ENCODE measurements at places on chromosomes 3 and 15.

- DNase-seq: peak; percentile 39
Measured at GRCh38 chr3:99645277-99646106, 7.1 kb downstream of the COL8A1 start.

GRCh38 chr3:72065872-72066641, 281.1 kb upstream of the PROK2 start:
- no peak for DNase-seq

DNA sequence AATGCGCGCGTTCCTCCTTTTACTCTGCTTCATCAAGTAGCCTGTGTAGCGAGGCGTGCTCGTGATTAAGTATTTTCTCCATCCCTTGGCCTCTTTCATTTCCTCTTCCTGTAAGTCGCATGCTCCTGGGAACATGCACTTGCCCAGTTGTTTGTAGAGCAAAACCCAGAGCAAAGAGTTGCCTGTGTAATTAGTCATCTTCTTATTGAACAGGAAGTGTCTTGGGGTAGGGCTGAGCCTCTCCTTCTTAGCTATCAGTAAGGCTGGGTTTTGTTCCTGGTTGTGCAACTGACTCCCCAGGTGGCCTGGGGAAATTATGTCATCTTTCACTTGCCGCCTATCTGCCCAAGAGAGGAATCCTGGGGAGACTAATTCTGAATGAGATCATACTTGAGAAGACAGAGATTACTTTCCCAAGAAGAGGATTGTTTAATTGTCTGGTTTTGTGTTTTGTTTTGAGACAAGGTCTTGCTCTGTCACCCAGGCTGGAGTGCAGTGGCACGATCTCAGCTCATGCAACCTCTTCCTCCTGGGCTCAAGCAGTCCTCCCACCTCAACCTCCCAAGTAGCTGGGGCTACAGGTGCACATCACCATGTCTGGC, 14.9 kb downstream of the LIPH start:
- peak; percentile 72 for DNase-seq

DNA sequence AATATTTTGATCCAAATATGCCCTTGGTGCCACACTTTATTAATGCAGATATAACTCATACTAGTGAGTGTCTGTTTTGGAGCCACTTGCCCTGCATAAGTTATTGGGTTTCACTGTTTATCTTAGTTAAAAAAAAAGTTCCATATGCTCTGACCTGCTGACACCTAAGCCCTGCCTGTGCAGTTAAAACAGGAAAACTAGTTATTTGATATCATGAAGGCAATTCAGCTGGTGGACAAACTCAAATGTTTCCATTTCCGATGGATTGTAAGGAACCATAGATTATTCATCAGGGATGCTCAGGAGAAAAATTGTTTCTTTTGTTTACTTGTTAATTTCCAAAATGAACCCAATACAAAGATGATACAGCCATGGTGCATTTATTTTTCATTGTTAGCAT, 68.3 kb downstream of the NR2F2 start:
- no peak for DNase-seq

GRCh38 chr3:193078996-193079753, 161.5 kb upstream of the MB21D2 start:
- no peak for DNase-seq

GRCh38 chr3:145716519-145716918, 444.5 kb downstream of the PLOD2 start:
- DNase-seq: peak; percentile 11

- no peak for DNase-seq
Measured at GRCh38 chr15:85741021-85741421, 53.7 kb downstream of the KLHL25 start.

DNA sequence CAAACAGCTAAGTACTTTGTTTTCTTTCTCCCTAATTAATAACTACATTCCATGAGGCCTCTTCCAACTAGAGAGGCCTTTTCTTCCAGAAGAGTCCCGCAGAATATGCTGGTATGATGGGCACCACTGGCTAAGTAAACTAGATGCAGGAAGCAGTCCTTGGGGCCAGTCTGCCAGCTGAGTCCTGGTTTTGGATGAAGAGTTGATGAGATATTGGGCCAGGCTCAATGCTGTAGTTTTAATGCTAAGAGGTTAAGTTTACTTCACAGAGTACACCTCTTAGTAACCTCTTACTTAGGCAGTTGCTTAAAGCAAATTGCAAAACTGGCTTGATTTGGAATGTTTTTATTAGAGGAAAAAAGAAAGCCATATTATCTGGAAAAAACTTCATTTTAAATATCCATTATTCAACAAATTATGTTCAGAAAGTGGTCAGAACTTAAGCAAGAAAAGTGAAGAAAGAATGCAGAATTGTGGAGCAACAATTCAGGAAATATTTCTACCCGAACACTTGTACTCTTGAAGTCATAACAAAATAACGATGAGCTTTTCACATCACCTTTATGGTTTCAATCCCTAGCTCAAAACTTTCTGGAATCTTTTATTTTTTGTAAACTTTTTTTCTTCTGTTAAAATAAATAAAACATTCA, 178.4 kb upstream of the CDIN1 start:
- no peak for DNase-seq

DNA sequence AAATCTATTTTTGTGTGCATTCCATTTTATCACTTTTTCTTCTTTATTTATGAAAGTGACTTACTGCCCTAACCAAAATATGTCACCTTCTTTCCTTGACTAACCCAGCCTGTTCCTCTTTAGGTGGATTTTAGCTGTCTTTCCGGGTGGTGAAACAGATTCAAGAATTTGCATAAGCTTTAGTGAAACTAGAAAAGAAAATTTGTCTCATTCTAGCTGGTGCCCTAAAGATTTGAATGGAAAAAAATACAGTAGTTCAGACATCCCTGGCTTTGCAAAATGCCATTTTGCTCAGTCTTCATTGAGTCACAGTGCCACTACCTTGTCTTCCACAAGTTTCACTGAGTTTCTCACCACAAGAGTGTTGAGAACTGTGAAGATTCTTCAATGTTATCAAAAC, 28.2 kb upstream of the CCDC50 start:
- DNase-seq: no peak

DNA sequence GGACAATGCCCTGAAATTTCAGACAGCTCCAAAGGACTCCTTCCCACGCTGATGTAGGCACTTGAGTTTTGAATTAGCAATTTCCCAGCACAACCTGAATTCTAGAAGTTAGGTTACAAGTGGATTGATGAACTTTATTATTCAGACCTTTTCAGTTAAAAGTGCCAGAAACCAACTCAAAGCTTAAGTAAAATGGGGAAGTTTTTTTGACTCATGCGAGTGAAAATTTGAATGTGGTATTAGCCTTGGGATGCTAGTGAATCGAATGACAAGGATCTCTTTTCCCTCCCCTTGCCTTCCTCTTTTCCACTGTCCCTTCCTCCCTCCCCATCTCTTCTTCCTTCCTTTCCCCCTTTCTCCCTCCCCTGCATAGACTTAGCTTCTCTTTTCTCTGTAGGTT, 295.1 kb upstream of the PROK2 start:
- DNase-seq: no peak

DNA sequence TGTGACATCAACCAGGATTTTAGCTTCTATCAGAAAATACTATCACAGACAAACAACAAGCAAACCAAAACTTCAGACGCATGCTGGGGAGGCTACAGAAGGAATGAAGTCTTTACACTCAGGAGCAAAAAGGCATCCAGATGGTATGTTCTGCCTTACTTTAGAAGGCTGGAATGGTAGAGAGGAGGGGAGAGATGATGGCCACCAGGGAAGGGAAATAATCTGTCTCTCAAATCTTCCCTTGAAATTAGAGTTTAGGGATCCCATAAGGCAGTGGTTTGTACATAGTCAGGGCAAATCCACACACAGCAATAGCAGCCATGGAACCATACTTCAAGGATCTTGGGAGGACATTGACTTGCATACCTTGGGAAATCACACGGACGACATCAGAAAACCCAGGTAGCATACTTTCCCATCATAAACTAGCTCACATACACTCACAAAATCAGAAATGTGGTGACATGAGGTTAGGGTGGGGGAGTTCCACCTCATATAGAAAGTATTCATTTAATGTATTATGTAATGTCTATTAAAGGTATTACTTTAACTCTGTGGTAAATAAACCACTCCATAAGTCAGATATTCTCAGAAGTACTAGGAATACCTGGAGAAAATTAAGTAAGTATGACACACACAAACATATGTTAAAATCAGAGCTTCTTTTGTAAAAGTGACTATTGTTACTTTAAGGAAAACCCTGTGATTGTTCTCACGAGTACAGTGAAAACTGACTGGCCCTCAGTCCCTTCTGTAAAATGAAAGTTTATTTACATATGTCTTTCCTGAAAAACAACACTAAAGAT, 9.4 kb downstream of the BTLA start:
- no peak for DNase-seq

DNA sequence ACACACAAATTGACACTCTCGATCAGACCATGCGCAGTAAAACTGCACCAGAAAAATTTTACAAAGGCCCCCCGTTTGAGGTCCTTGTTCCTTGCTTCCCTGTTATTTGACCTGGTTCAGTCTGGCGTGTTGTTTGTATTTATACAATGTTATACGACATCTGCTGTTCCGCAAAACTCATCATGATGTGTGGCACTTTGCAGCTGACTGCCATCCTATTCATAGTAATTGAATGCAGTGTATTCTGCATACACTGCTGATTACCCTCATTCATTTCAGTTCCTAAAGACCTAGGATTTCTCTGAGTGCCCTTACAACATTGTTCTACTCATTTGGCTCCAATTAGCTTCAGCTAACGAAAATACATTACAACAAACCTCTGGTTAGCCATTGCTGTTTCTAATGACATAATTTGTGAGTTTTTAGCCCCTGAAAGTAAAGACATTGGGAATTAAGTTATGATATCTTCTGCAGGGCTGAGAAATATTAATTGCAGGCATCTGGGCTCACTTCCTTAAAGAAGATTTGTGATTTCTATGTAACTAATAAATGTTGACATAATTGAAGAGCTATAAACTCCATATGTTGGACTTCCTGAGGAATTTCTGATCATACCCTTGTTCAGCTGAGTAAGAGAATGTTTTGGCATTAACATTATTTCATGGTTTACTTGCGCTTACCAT, 75.7 kb downstream of the C3orf38 start:
- DNase-seq: no peak

- peak; percentile 38 for DNase-seq
Measured at GRCh38 chr15:25345943-25346342, 92.9 kb downstream of the UBE3A start.

- no peak for DNase-seq
Measured at GRCh38 chr3:188360364-188360881, 206.5 kb downstream of the LPP start.

- no peak for DNase-seq
Measured at GRCh38 chr3:158820521-158820920, 18.7 kb downstream of the MFSD1 start.

DNA sequence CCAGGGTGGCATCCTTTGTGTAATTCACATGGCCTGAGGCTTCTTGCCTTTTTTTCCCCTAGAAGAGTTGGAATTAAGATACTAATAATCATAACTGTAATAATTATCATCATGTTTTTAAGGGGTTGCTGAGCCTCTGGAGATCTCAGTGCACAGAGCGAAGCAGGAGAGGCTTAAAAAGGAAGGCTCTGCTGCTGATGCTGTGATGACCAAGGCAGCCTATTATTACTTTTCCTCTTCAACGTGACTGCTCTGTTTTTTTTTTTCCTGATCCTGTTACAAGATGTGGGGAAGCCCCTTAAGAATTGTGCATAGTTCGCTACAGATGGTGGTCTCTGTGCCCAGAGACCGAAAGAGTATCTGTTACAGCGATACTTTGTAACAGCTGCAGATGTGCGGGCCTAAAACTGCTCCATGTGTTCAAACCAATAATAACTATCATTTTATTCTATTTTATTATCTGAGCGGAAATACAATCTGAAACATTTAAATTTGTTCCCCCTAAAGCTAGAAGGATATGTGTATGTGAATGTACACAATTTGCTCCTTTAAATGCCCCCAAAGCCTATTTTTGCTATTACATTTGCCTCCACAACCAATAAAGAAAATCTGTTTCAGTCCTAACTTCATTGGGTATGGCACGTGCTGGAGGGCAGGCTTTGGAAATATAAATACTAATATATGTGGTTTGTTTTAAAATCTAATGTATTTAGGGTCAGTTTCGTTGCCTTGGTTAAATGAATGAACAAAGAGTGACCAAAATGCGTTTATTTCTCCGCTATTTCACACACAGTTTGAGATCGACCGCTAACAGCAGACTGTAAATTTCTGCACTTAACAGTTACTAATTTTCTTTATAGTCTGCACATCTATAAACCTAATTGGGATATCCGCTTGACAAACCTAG, 4.6 kb downstream of the SHOX2 start:
- peak; percentile 42 for DNase-seq

Data from muscle of leg (tissue), 16 donors.